Aorta (tissue), 5 donors: ENCODE measurements at places on chromosomes 2 and 18. TPM values are rescaled to one million over a fixed set of nuclear protein-coding genes. Genes with fewer than 3 reads are reported as not detected.

MYO3B gene
- not detected for total RNA-seq

PTPRN gene
- 0.39 TPM for total RNA-seq

DSG3 gene
- not detected for total RNA-seq

CHRND gene
- not detected for total RNA-seq

SPC25 gene
- total RNA-seq, result 0.58 TPM

SPP2 gene
- total RNA-seq, result not detected

CTLA4 gene
- total RNA-seq, result 1.8 TPM

RAPGEF4 gene
- 22.8 TPM for total RNA-seq

UGT1A3 gene
- total RNA-seq, result not detected

TET3 gene
- 9.5 TPM for total RNA-seq

XDH gene
- not detected for total RNA-seq

GPBAR1 gene
- 1.6 TPM for total RNA-seq

LBX2 gene
- 0.87 TPM for total RNA-seq

CAB39 gene
- total RNA-seq, result 80.4 TPM

GRCh38 chr2:104690255-104690984, 163.5 kb upstream of the POU3F3 start:
- no peak for DNase-seq

- no peak for DNase-seq
Observed at GRCh38 chr18:60092073-60092472, 192.3 kb downstream of the PMAIP1 start.

DNA sequence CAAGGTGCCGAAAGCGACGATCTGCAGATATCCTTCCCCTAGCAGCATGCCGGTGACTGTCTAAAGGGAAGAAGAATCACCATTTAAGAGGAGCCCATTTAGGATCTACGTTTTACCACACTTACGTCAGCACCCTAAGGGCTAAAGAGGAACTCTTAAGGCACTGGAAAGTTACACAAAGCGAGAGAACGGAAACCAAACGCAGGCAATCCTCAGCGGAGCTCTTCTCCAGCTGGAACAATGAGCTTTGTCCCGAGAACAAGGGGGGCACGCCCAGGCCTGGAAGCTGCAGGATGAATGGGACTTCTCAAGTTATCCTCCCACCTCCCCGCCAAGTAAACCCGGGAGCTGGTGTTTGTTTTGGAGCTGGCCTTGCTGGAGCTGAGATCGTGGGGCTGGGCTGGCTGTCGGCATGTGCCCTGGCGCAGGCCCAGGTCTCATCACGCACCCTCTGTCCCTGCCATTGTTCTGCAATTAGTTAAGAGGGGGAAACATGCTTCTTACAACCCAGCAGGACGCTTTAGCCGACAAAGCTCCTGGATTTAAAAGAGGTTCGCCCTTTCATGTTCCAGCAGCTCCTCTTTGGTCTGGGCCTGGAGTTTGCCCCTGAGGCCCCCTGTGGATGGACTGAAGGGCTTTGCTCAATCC, 36.4 kb downstream of the PXDN start:
- peak; percentile 84 for DNase-seq

DNA sequence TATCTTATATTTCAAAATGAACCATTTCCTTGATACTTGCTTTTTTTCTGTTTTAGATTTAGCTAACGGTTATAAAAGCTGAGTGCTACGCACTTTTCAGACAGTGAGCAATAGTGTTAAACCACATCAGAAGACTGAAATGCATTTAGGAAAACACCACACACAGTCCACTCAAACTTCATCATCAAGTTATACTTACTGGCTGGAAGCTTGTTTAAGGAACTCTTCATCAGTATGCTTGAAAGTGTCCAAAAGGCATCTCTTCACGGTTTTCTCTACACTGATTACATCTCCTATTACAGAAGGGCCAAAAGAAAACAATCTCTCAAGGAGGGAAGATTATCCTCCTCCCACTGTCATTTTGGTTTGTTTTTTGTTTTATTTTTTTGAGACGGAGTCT, 19.7 kb downstream of the ILKAP start:
- no peak for DNase-seq

- DNase-seq, result peak; percentile 75
Observed at GRCh38 chr2:219058541-219059374, 2.0 kb downstream of the IHH start.

DNA sequence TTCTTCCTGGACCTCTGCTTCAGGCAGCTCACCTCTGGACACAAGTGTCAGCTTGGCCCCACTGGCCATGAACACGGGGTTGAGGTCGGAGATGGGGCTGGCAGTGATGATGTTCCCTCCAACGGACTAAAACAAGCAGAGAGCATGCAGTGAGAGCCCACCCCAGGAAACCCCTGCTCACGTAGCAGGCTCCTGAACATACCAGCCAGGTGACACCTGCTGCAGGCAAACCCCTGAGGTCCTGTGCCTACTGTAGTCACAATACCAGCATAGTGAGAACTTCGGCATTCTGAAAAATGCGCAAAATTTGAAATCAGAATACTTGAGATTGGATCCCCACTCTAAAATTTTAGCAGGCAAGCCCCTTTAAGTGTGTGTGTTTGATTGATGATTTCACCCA, 32.9 kb downstream of the XDH start:
- DNase-seq, result no peak

DNA sequence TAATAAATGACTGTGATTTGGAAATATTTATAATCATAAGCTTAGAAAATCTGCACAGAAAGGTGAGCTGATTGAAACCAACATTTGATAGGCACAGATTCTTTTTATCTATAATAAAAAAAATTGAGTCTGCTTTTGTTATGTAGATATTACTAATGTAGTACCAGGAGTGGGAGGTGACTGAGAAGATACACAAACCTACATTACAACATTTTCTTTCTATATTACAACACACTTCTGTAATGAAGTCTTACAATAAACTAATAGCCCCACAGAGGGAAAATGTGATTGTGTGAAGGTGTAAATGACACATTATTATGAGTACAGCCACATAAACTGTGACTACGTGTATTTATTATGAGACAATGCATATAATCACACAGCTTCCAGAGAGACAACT, 241.6 kb downstream of the PIEZO2 start:
- DNase-seq, result no peak

GRCh38 chr2:211270257-211270656, 713.9 kb downstream of the CPS1 start:
- DNase-seq, result no peak

DNA sequence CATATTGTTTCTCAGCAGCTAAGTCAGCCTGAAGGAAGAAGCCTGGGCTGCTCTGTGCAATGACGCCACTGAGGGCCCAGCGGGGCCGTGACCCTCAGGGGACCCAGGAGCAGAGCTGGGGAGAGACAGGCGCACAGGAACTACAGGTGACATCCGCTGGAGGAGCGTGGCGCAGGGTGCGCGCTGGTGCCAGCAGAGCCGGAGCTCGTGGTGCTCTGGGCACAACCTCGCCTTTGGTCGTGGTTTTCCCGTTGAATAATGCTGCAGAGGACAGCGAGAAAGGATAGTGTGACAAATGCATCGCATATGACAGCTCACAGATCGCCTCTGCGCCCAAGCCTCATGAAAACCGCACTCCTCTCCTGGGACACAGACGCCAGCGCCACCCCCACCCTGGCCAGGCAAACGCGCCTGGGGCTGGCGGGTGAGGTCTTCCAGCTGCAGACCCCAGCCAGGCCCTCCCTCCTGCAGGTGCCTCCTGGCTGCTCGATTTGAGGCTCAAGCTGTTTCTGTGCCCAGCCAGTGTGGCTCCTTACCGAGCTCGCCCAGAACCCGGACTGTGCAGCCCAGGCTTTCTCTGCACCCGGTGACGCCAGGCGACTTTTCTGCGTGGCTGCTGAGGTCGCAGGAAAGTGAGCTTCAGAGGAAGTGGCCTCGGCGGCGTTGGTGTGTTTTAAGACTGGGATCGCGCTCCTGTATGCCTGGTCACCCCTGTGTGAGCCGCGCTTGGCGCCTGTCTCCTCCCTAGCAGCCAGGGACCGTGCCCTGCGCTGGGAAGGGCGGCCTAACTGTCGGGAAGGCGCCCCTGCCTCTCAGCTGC, 583.1 kb upstream of the HS6ST1 start:
- no peak for DNase-seq

- DNase-seq, result no peak
Observed at GRCh38 chr2:84919885-84920580, 14.6 kb downstream of the TMSB10 start.

DNA sequence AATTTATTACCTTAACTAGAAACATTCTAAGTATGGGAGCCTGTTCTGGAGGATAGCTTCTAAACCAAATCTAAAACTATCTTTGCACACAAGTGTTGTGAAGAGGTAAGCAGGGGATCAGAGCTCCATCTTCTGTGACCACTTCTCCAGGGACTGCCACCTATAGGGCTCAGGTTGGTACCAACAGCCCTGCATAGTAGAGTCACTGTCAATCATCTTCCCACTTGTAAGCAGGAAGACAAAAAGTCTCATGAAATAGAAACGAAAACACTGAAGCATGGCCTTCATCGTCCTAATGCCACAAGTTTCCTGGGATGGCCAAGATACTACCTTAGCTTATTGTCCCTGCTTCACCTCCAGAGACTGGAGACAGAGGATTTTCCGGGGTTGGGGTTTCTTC, 43.8 kb downstream of the KANSL3 start:
- no peak for DNase-seq

DNA sequence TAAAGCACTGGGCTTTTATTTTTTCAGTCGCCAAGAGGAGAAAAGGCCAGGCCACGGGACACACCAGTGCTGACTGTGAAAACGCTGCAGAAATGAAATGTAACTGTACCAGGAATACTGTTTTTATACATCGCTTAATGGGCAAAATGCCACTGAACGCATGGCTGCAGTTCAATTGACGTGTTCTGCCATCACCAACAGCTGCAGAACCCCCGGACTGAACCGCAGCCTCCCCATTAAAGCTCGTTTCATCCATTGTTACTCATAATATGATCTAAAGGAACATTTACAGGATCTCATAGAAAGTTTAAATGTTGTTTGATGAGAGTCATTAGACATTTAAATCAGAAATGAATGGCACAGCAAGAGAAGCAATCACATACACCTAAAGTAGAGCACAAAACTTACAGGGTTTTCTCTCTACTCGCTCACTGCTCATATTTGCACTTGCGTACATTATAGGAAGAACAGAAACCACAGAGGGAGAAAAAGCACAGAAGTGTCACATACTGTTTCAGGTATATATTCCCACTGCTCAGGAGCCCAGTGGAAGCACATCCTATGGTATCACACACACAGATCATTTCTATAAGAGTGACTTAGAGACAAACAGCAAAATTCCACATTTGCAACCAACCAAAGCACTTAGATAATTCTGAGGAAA, 35.3 kb downstream of the TCF4 start:
- DNase-seq, result no peak

GRCh38 chr2:238502088-238502810, 75.5 kb downstream of the ASB1 start:
- no peak for DNase-seq

DNA sequence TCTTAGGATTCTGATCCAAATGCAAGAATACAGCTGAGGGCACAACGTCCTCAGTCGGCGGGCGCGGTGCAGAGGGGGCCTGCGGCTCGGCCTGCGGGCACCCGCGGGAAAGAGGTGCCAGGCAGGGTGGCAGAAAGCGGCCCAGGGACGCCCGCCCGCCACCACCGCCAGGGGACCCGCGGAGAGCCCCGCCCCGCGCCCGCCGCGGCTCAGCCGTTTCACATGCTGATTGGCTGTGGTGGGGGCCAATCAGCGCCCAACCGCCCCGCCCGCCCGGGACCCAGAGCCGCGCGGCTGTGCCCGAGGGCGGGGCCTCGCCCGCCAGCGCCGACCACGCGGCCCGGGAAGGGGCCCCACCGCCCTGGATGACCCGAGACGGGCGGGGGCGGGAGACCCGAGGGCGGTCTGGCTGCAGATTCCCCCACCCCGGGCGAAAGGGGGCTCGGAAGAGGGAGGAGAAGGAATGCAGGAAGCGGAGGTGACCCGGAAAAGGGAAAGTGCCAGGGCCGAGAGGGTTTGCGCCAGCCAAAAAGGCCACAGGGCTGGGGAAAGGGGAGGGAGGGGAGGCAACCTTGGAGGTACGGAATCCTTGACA, 8.0 kb downstream of the IRS1 start:
- peak; percentile 96 for DNase-seq

DNA sequence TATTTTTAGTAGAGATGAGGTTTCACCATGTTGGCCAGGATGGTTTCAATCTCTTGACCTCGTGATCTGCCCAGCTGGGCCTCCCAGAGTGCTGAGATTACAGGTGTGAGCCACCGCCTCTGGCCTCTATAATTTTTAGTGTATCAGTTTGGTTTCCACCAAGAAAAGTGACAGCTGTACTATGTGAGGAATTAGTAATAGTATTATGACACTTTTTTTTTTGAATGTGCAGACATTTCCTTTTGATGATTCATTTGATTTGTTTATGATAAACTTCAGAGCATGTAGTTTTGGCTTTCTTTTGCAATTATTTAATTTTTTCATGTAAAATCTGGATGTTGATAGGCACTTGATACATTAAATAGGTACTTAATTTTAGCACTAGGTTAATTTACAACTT, 61.5 kb downstream of the PTPN4 start:
- no peak for DNase-seq

- DNase-seq, result no peak
Observed at GRCh38 chr2:232892843-232893242, 22.8 kb downstream of the SNORC start.

DNA sequence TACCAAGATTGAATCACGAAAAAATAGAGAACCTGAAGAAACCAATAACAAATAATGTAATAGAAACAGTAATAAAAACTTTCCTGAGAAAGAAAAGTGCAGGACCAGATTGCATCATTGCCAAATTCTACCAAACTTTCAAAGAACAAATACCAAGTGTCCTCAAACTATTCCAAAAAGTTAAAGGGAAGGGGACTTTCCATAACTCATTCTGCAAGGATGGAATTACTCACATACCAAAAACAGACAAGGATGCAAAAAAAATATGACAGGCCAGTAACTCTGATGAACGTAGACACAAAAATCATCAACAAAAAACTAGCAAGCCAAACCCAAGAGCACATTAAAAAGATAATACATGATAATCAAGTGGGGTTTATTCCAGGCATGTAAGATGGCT, 172.3 kb upstream of the SLC35G4 start:
- no peak for DNase-seq
